ENCODE measurements at places on chromosomes 2 and 18.

GRCh38 chr2:217127744-217128143 is 267.9 kb upstream of the TNP1 start:
- no peak for DNase-seq

- DNase-seq = no peak
Observed at GRCh38 chr2:146602383-146602782, 1242.4 kb upstream of the ACVR2A start.

DNA sequence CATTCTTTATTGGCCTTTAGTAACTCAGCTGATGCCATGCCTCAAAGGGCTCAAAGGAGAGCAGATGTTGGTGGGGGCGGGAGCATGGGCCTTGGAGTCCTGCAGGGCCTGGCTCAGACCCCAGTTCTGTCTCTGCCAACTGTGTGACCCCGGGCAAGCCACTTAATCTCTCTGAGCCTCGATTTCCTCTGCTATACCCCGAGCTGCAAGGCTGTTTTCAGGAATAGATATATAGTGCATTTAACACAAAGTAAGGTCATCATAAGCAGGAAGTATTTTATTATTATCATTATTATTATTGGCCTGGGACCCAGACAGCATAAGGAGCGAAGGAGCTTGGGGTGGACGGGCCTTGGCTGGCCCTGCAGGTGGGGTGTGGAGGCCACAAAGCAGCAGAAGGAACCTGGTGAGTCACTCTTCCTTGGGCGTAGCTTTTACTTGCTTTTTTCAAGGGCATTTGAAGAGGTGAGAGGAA is 162.7 kb downstream of the INHBB start:
- no peak for DNase-seq

DNA sequence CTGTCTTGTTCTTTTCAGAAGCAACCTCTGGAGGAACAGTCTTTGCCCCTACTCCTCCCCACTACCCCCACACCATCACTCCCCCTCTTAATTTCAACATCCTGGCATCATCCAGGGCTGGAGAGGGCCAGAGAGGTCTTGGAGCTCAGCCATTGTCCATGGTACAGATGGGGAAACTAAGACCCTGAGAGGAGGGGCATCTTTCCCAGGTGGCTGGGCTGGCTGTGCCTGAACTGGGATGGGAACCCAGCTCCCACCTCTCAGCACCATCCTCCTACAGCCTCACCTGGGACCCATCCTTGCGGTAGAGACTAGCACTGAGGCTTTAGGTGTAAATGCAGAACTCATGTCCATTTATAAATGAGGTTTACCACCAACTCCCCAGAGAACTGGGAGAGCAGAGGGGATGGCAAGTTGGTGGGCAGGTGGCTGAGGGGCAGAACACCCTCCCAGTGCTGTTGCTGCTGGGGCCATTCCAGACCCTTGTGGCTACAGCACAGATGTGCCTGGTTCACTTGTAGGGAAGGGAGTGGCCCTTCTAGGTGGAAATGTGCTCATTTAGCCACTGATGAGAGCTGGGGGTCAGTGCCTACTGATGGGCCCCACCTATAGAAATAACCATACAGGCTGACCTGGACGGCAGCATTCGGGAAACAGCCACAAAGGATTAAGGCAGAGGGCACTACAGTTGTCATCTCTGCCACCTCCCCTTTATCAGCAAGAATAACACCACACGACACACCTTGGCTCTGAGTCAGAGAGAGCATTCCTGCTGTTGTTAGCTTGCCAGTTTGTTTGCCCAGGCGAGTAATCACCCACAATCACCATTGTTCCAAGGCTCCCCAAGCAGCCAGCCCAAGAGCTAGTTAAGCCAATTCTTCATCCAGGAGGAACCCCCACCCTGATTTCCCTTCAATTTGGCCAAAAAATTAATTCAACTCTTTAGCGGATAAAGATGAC is 2.1 kb downstream of the MLPH start:
- DNase-seq = no peak

- DNase-seq = no peak
Observed at GRCh38 chr2:101328474-101329007, 20.0 kb upstream of the RNF149 start.

DNA sequence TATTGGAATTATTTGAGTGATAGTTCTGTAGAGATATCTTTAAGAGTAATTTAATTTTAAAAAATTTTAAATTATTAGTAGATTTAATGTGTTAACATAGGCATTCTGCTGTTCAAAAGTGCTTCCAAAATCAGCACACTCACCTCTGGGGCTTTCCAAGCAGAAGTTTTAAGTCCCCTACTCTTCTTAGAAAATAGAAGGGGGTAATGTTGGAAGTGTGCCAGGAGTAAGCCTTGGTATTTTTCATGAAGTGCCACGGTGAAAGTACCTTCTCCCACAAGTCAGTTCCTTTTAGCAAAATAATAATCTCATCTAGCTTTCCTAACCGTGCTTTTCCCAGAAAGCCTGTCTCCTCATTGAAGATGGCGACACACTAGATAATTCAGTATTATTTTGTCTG is 3.9 kb upstream of the TNFRSF11A start:
- DNase-seq = no peak

DNA sequence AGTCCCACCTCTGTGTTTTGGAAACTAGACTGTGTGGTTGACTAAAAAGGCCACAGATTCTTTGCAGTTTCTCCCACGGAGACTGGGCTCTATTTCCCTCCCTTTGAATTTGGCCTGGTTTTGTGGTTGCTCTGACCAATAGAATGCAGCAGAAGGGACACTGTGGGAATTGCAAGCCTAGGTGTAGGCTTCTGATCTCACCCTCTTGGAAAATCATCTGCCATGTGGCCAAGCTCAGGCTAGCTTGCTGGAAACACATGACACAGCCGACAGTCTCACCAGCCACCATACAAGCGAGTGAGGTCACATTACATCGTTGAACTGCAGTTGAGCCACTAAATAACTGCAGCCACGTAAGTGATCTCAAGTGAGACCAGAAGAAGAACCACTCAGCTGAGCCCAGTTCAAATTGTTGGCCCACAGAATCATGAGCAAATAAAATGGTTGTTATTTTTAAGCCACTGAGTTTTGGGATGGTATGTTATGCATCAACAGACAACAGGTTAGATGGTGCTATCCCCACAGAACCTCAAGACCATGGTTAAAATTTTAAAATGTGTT is 319.1 kb upstream of the MEX3C start:
- no peak for DNase-seq

DNA sequence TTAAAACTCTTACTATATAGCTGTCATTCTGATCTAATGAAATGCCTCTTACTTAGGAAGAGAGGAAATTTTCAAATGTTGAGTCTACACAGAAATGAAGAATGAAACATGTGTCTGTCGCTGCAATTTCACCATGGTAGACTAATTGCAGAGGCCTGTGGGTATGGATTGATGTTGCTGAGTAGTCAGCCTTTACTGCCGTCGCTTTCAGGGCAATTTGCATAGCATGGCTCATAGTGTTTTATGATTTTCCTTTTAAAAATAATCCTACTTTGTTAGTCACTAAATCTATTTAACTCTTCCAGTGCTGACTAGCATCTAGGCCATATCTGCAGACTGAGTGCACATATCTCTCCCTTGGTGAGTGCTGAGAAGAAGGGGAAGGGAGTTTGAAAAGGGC is 819.2 kb downstream of the SATB2 start:
- no peak for DNase-seq

DNA sequence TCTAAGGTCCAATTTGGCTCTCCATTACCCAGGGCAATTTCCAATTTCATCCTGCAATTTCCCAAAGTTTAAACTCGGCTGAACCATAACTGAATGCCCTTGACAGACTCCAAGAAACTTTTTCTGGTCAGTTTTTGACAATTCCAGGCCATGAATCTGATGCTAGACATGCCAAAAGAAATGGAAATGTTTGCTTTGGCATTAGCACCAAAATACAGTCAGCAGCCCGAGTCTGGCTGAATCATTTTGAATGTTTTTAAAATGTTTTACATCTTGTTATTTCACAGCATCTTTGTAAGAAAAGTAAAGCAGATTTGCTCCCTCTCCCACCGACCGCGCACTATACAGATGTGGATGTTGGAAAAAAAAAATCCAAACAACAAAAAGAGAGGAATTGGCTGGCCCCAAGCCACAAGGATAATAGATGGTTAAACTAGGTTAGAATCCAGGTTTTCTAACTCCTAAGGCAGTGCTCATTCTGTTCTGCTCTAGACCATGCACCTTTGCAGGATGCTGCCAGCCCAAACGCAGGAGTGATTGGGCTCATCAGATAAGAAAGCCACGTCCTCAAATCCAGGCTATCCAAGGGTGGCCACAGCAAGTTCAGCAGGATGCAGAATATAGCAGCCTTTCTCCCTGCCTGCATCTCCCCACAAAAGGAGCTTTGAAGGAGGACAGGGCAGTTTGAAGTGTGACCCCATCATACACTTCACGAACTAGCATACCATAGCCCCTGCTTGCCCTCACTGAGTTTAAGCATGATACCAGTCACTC is 167.5 kb downstream of the ALK start:
- no peak for DNase-seq

DNA sequence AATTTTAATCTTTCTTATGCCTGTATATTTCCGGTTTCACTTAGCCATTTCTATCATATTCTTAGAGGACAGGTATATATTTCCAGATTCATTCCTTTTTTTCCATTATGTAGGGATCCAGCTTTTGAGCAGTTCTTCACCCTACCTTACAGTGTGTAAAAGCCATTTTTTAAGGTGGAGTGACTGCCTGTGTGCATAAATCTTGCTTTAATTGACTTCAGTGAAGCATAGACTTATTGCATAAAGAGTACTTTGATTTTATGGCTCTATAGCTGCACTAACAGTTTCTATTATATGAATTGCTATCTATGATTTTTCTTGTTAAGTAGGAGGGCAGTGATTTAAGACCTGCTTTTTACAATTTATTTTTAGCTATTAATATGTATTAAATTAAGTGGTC is 132.6 kb downstream of the NYAP2 start:
- no peak for DNase-seq

- no peak for DNase-seq
Observed at GRCh38 chr18:29226213-29226612, 1049.3 kb upstream of the CDH2 start.

DNA sequence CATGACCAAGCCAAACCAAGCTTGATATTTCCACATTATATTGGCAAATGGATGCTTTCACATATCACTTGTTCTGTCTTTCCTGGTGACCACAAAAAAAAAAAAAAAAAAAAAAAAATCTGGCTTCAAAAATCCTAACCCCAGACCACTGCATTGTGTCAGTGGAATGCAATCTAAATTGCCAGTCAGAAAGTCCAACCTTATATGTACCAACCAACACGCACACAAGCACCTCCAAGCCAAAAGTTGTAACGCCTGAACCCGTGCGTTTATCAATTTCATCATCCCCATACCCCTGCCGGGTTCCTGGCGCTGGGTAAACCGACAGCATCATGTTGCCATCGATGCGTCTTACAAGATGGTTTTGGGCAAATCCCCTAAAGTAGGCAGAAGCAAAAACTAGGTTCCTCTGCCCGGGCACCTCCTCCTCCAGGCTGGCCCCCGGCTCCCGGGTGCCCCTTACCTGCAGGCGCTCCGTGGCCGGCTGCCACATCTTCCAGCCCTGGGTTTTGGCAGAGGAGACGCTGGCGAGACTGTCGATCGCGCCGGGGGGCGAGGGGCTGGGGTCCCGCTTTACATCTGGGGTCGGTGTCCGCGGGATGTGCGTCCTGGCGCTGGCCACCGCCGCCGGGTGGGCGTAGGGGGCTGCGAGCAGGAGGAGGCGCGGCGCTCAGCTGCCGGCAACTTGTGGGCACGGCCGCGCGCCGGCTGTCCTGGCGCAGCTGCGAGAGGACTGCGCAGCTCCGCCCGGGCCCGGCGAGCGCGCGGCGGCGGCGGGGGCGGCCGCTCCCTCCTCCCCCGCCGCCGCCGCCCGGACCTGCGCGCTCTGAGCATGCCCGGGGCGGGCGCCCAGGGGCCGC is at the start of gene PID1:
PID1 (minus strand) TSS at position 737 of the 860 bp plus-strand sequence; CDS start at position 493, 244 bp downstream.
- peak; percentile 70 for DNase-seq

- no peak for DNase-seq
Observed at GRCh38 chr18:6249170-6249569, 165.5 kb downstream of the L3MBTL4 start.

DNA sequence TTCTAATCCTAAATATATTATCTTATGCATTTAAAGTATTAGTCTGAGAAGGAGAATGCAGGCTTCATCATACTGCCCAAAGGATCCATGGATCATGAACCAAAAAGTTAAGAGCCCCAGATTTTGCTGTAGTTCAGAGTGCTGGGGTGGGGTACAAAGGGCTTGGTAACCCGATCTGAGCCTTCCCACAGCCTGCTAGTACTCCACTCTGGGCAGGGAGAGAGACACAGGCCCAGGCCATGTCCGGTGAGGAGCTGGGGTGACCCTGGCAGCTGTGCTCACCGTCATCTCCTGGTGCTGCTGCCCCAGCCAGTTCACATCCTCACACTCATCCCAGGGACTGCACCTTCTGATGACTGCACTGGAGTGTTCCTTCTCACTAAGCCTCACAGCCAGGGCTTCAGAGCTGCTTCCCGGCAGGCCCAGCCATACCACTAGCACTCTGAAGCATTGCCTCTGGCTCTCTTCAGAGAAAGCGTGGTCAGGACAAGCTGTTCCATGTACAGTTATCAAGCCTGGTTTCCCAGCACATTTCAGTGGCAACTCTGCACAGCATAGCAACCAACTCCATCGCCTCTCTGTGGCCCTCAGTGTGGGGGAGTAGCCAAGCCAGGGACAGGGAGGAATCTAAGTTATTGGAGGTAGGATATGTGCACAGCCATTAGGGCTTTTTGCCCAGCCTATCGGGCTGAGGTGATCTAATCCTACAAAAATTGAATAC is 189.0 kb upstream of the CTAGE1 start:
- no peak for DNase-seq

GRCh38 chr2:128500138-128500800 is 181.6 kb upstream of the HS6ST1 start:
- no peak for DNase-seq

GRCh38 chr2:178886006-178886405 is 78.8 kb upstream of the TTN start:
- DNase-seq = no peak

DNA sequence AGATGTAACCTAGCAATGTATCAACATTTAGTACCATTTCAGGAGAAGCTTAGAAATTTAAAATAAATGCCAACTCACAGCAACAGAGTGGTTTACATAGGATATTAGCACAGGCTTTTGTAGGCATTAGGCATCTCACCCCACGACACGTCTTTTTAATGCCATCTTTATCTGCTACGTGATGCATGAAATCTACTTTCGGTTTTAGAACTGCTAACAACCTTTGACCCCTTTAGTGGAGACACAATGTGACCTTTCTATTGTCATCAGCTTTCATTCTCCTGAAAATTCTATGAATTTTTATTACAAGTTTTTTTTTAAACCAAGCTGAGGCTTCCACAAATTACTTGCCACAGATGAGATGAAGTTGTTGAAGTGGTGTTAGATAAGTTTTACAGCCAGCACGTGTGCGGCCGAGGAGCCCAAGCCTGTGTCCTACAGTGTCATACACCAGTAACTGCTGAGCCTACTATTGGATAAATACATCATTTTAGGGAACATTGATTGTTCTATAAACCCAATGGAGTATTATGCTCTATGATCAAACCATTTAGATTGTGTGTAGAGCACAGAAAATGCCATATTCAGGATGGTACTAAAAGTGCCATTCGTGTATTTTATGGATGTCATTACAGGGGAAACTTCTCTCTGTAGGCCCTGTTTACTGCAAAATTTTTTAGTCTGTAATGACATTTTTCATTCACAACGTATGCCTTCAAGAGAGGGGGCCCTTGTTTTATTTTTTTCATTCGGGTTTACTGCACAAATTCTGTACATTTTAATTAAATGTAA is 151.6 kb downstream of the PTGR3 start:
- DNase-seq = no peak

GRCh38 chr2:221616561-221616960 is 44.5 kb upstream of the EPHA4 start:
- no peak for DNase-seq
